ENCODE measurements at places on chromosomes 1 and 21.

DNA sequence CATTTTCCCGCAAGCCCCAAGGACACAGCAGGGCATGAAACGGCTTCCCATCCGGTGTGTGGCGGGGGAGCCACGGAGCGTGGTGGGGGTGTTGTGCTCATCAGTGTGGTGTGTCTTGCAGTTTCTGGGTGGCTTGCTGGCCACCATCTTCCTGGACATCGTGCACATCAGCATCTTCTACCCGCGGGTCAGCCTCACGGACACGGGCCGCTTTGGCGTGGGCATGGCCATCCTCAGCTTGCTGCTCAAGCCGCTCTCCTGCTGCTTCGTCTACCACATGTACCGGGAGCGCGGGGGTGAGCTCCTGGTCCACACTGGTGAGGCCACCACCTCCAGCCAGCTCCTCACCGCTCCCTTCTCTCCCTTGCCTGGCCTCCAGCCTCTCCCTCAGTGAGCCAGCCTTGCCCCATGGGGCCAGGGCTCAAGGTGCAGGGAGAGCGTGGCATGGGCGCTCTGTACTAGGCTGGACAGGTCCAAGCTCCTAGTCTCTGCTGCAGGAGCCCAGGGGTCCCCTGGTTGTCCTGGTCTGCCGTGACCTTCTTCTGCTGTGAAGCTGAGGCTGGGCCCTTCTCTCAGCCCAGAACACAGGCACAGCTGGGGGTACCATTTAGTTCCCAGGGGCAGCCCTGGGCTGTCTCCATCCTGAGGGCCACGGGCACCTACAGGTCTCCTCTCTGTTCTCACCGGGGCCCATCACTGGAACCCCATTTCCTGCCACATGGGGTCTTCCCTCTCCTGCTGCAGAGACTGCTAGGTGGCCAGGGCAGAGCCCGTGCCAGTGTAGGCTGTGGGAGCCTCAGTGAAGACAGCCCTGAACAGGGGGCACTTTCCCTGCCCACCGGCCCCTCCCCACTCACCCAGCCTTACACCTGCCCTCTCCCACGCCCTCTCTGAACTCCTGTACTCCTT lies 12.6 kb downstream of the AGTRAP start:
- DNase-seq: no peak

DNA sequence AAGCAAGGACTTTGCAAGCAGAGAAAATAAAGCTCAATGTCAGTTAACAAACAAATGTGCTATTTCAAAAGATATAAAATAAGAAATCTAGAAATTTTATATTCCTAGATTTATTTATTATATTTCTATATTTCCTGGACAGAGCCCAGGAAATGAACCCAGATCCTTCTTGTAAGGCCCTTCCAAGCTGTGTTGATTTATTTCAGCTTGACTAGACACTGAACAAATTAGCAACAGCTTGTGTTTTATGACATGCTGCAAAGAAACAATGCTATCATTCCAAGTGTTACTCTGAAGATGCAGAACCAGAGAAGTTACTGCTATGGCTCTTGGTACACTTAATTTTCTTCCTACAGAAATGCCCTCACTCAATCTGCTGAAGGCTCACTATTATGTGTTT lies 6.2 kb downstream of the TGFBR3 start:
- DNase-seq: no peak

DNA sequence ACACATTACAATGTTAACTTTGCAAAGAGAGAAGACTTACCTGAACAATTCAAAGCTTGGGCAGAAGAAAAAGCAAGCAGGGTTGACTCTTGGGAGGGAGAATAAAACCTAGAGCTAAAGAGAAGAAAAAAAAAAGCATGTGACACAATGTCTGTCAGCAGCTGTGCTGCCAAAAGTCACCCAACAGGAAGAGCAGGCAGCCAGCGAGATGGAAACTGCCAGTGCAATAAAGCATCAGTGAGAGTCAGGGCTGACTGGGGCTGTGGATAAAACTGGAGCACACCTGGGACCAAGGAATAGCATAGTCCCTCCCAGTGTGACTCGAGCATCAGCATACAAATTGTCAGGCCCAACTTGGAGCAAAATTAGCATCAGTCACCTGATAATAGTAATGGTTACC lies 65.0 kb upstream of the SLC22A15 start:
- no peak for DNase-seq

DNA sequence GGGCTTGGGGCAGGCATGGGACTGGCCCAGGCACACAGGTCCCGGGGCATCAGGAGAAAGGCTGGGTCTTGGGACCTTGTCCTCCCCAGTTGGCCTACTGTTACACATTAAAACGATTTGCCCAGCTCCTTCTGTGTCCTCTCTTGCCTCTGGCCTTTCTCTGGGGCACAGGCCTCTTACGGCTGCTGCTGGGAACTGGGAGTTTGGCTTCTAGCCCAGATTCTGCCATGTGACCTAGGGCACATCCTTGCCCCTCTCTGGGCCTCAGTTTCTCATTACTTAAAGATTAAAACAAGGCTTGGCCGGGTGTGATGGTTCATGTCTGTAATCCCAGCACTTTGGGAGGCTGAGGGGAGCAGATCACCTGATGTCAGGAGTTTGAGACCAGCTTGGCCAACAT lies 14.0 kb downstream of the KDF1 start:
- DNase-seq: no peak

DNA sequence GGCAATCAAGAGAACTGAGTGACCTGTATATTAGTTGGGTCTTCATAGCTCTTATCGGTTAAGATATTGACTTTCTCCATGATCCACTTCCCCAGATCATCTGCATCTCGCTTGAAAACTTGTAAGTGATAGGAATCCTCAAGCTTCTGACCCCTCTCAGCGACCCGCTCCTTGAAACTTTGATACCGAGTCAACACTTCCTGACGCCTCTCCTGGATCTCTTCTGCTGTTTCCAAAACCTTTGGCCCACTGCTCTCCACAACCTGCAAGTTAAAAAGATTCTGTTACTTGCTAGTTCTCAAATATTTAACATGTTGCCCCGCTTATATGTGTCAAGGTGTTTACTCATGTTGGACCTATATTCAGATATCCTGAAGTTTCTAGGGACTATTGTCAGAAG lies 1.4 kb downstream of the SPTA1 start:
- DNase-seq: no peak

GRCh38 chr1:211037095-211037494 lies 96.9 kb downstream of the KCNH1 start:
- DNase-seq: peak; percentile 90

DNA sequence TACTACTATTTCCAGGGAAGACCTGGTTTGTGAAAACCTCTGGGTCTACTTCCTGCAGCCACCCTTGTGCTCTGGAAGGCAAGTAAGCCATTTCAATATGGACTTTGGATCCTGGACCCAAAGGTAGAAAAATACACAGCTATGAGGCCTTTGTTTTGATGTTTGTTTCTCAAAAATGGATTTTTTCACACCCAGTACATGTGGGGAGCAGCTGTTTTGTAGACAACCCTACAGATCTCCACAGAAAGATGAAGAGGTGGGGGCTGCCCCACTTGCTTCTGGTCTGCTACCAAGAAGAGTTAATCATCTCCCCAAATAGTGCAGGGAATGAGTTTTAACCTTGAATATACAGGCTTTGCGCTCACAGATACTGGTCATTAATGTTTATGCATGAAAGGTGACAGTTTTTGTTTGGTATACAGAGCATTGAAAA lies 29.2 kb downstream of the ZNF281 start:
- DNase-seq: no peak

DNA sequence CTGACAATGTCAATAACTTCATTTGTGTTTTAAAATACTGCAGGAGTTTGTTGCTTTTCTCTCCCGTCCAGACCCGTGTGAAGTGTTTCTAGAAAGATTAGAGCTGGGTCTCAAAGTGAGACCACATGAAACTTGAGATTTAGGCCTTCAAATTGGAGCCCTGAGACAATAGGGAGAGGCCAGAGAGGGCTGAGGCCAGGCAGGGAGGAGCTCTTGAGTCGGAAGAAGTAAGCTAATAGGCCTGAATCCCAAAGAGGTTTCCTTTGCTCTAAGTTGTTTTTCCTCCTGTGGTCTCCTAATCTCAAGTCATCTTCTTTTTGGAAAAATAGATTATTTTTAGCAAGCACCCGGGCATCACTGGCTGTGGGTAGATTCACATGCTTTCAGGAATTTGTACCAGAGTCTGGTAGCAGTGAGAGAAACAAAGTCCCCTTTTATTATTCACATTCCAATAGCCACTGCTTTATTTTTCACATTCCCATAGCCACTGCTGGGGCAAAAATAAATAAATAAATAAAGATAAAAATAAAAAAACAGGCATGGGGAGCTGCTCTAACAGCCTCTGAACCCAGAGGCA lies 25.6 kb downstream of the CD244 start:
- DNase-seq: no peak

GRCh38 chr1:183089025-183089639 lies 65.9 kb downstream of the LAMC1 start:
- no peak for DNase-seq

DNA sequence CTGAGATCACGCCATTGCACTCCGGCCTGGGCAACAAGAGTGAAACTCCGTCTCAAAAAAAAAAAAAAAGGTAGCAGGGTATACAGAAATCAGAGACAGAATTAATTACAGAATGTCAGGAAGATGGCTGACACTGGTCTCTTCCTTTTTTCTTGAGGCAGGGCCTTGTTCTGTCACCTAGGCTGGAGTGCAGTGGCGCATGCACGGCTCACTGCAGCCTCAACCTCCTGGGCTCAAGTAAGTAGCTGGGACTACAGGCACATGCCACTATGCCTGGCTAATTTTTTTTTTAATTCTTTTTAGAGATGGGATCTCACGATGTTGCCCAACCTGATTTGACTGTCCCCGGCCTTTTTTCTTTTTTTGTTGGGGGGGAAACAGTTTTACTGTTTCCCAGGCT lies 16.4 kb downstream of the RNU5D-1 start:
- DNase-seq: no peak

GRCh38 chr1:13682444-13682843 lies 17.5 kb upstream of the PRDM2 start:
- no peak for DNase-seq

- DNase-seq: no peak
Observed at GRCh38 chr1:4675454-4676186, 21.2 kb downstream of the AJAP1 start.

GRCh38 chr1:209162651-209163050 lies 420.9 kb upstream of the CAMK1G start:
- no peak for DNase-seq

GRCh38 chr1:65164633-65165032 lies 16.6 kb downstream of the AK4 start:
- DNase-seq: no peak

- no peak for DNase-seq
Observed at GRCh38 chr1:44664730-44665370, 9.4 kb downstream of the TMEM53 start.

DNA sequence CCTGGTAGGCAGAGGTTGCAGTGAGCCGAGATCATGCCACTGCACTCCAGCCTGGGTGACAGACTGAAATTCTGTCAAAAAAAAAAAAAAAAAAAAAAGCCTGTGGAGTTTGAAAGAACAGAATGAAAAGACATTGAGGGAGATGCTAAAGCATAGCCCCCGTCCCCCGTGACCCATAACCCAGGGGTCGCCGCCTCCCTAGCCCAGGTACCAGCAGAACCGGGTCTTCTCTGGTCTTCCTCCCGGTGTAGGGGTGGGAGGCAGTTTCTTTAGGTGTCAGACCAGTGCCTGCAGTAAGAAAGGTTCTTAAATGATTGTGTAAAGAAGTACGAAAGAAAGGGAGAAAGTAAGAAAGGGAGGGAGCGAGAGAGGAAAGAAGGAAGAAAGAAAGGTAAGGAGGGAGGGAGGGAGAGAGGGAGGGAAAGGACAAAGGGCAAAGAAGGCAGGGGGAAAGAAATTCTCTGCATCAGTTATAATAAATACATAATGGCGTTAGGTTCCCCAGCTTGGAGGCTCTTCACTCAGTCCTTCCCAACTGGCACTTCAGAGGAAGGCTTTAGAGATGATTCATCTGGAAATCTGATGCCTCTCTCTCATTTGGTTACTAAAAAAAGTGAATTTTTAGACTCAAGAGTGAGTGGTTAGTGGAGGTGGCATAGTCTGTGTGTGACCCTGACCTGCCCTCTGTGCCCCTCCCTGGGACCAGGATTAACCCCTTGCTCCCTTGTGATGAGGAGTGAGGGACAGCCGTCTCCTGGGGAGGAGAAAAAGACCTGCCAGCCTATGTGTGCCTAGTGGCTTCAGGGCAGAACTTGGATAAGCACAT lies 1.1 kb downstream of the IL24 start:
- DNase-seq: peak; percentile 61

DNA sequence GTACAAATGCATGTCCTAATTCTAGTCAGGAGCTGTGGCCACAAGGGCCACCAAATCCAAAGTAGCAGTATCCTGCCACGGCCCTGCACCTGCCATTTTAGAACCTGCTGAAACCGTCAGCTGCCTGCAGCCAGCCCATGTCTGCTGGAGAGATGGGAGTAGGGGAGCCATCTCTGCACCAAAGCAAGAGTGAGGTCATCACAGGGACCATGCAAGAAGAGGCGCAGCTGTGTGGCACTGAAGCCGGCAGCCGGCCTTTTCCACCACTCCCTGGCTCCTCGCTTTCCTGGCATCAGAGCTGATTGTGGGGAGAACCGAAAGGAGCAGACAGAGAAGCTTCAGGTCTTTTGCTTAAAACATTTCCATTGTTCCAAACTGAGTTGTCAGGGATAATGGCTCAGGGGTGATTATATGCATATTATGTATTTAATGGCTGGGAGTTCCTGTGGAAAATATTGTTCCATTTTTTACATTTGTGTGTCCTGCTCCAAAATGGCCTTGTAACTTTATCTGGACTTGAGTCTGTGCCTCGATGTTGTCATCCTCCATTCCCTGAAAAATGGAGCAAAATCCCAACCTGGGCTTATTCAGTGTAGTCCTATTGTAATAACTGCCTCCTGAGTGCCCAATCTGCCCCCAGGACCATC lies 18.7 kb upstream of the NBL1 start:
- no peak for DNase-seq

GRCh38 chr21:31576428-31576827 lies 83.1 kb upstream of the SOD1 start:
- peak; percentile 51 for DNase-seq

DNA sequence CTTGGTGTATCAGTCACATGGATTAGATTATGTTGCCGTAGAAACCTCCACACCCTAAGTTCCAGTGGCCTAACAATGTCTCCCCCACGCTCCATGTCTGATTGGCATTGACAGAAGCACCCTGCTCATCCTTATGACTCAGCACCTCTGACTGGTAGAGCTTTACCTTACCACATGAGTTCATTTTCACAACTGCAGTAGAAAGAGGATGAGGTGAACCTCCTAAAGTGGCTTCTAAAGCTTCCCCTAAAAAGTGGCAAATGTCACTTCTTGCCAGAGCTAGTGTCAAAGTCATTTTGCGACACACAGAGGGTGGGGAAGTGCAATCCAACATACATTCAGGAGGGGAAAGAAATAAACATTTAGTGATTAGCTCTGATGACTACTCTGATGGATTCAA lies 30.6 kb upstream of the LYPD8 start:
- no peak for DNase-seq

DNA sequence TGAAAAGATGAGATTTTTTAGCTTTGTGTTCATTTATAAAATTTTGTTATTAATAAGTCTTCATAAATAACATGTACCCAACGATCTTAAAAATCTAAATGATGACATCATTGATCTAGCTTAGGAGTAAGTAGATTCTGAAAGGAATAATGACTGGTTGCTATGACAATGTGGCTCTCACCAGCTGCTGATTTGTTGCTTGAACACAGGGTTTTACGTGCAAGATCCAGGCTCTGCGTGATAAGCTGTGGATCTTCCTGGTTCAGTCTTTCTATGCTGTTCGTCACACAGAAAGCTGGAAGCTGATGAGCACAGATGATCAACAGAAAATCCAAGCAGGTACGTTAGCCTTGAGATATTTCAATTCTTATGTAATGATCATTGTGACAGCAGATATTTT lies 49.1 kb upstream of the C1orf146 start:
- DNase-seq: no peak
